Cardiac muscle cell (in vitro differentiated cells and primary cell): ENCODE measurements at places on chromosomes 5 and 9. TPM values are rescaled to one million over a fixed set of nuclear protein-coding genes. Genes with fewer than 3 reads are reported as not detected.

- no peak for DNase-seq
These were observed 4.2 kb downstream of the CCNI2 start for GRCh38 chr5:132751444-132751843.

DNA sequence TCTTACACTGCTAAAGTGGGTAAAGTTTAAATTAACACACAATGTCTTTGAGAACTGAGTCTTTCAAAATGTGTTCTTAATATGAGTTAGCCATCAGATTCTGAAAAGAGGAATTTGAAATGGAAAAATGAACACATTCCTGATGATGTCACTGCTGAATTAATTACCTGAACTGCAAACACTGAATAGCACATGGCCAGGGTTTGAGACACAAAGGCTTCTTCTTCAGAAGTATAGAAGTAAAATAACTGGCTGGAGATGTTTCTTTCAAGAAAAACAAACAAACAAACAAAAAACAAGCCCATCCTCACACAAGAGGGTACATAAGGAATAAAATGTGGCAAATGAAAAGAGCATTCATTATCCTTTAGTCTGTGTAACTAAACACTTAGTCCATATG lies 7.1 kb downstream of the GLIS3 start:
- DNase-seq, result no peak

GRCh38 chr9:107631788-107632187 lies 142.2 kb upstream of the KLF4 start:
- peak; percentile 26 for DNase-seq

DNA sequence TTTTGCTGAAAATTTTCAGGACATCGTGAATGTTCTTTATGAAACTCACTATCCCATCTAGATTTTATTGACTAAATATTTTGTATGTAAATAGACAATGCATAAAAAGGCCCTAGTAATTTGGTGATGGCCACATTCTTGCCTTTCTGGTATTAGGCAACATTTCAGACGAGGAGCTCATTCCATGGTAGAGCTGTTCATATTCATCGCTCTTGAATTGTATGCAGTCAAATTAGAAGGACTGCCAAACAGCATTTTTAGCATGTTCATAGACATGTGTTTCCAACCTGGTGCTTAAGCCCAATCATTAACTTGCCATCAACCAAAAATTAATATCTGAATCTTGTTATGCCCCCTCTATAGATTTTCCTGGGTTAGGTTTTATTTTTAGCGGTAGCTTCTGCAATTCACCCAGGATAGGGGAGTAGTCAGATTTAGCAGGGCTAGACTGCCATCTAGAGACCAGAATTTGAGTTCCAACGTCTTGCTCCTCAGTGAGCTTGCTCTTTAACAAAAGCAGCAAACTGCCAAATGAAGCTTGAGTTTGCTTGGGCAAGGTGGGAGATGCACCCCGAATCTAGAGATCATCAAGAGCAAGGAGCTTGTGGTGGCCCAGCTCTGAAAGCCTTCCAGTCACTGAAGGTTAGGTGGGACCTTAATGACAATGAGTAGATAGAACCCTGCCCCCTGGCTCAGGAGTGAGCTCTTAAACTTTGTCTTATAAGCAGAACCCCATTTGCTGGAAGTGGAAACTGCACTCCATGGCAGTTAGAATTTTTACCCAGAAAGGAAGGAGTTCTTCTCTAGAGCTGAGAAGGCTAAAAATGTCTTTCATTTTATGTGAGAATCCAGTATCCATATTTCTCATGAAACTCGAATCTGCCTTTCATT lies 456.2 kb downstream of the RASEF start:
- peak; percentile 81 for DNase-seq

- no peak for DNase-seq
These were observed 67.0 kb upstream of the ACTBL2 start for GRCh38 chr5:57549566-57549965.

The MEGF10 gene
- 8.2 and 8.8 TPM in 2 replicates for total RNA-seq

- no peak for DNase-seq
These were observed 105.6 kb downstream of the SUSD1 start for GRCh38 chr9:112069318-112070169.

The SLC9A3 gene
- total RNA-seq, result 11.3 and 15.3 TPM in 2 replicates

DNA sequence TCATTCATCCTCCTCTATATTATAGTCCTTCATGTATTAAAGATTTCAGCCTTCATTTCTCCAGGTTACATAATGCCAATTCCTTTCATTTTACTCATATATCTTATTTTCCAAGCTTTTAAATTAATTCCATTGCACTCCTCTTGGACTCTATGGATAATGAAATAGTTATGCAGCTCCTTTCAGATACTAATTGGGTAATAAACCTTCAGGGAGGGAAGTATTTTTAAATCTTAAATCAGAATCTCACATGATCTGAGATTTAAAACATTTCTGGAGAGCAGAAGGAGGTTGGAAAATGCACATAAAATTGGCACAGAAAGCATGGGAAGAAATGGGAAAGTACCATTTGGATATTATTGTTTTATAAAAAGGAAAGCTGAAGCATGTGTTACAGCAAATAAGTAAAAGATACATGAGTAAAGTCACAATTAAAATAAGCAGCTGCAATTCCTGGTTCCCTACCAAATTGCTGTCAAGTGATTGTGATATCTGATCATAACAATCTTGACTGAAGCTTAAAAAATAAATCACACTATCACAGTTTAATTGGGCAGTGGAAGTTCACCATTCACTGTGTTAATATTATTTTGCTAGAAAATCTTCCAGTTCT lies 257.9 kb upstream of the NREP start:
- DNase-seq, result no peak

The IRX4 gene
- total RNA-seq, result 284 and 308 TPM in 2 replicates

The LEAP2 gene
- total RNA-seq, result 1.2 and 3.1 TPM in 2 replicates

DNA sequence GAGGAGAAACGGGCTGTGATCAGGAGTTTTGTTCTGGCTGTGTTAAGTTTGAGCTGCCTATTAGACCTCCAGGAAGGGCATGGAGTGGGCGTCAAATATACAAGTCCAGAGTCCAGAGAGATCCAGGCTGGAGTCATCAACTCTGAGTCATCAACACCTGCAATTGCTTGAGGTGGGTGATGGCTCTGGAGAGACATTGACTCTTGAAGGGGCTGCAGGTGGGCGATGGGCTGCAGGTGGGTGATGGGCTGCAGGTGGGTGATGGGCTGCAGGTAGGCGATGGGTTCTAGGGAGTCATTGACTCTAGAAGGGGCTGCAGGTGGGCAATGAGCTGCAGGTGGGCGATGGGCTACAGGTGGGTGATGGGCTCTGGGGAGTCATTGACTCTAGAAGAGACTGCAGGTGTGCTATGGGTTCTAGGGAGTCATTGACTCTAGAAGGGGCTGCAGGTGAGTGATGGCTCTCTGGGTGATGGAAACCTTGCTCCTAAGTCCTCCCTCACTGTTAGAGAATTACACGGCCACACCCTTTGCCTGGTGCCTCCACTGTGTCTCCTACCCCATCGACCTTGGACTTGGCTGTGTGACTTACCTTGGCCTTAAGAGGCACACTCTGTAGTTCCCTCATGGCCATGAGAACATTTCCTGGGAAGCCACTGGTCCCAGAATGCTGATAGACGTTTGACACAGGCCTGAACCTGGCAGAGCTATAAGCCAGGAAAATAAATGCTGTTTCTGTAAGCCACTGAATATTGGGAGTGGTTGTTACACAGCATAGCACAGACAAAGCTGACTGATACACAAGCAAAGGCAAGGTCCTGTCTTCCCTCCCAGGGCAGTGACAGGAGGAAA lies 10.4 kb upstream of the FIBCD1 start:
- no peak for DNase-seq

The NPR2 gene
- total RNA-seq, result 12.5 and 12.6 TPM in 2 replicates

DNA sequence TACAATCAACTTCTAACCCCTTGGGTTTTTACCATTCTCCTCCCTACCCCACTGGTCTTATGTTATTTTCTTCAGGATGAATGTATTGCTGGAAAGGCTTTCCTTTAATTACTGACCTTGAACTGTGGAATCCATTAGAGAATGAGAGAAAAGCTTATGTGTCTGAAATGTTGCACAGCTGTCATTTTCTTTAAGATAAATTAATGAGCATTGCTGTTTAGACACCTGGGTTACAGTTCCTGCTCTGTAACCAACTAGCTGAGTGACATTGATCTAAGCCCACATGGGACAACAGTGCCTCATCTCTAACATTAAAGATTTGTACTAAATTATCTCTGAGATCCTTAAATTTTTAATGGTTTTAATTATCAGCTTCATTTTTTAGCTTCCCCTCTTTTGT lies 507.0 kb downstream of the TAF11L14 start:
- DNase-seq, result no peak

The EGFL7 gene
- total RNA-seq, result 64.1 and 82.9 TPM in 2 replicates

DNA sequence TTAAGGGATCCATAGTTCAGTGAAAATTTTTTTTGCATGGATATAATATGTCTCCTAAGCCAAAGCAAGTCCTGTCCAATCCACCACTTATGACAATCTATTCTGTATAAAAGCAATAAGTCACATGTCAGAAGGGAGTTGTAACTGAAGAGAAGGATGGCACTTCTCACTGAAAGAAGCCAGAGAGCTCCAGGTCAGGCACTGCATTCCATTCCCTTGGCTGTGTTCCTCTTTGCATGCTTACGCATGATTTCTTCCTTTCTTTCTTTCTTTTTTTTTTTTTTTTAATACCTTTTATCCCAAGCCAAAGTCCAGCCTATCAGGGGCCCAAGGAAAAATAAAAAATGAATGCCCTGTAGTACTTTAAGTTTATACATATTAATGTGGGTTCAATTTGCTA lies 39.8 kb downstream of the MAMDC2 start:
- no peak for DNase-seq

GRCh38 chr9:92969516-92970466 lies 22.5 kb downstream of the FGD3 start:
- DNase-seq, result no peak

- no peak for DNase-seq
These were observed 35.7 kb downstream of the NSD1 start for GRCh38 chr5:177169271-177169670.

GRCh38 chr5:77937015-77937908 lies 161.1 kb upstream of the TBCA start:
- no peak for DNase-seq

The GBGT1 gene
- total RNA-seq, result 5.6 and 11.9 TPM in 2 replicates

DNA sequence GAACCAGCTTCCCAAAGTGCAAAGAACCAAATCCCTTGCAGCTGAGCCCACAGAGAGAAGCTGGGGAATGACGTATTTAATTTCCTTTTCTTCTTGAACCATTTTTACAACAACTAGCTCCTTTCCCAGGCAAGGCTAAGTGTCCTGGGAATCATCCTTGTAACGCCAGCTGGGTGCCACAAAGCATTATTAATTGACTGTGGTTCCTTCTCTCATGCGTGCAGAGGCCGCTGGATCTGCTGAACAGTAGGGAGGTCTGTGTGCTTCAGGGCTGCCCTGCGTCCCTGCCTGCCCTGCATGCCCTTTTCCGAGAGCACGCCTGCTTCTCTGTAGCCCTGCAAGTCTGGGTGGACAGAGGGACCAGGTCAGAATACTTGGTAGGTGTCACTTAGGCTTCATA lies 124.1 kb upstream of the OTULINL start:
- no peak for DNase-seq

DNA sequence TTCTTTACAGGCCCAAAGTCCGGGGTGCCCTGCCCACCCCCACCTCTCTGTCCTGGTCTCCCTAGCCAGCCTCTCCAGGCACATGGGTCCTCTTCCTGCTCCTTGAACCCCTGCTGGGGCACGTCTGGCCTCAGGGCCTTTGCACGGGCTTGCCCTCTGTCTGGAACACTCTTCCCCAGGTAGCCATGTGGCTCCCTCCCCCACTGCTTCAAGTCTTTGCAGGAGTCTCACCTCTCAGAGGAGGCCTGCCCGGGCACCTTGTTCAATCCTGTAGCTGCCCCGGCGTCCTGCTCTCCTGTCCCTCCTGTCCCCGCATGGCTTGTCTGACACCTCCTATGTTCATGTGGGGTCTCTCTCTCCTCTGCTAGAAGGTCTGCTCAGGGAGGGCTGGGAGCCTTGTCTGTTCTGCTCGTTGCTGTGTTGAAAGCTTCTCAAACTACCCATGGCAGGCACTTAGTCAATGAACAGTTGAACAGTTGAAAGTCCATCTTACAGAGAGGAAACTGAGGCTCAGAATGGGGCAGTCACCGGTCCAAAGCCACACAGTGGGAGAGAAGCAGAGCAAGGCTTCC lies 241.4 kb downstream of the PBX3 start:
- no peak for DNase-seq

The LIX1 gene
- total RNA-seq, result 68.1 and 108 TPM in 2 replicates

DNA sequence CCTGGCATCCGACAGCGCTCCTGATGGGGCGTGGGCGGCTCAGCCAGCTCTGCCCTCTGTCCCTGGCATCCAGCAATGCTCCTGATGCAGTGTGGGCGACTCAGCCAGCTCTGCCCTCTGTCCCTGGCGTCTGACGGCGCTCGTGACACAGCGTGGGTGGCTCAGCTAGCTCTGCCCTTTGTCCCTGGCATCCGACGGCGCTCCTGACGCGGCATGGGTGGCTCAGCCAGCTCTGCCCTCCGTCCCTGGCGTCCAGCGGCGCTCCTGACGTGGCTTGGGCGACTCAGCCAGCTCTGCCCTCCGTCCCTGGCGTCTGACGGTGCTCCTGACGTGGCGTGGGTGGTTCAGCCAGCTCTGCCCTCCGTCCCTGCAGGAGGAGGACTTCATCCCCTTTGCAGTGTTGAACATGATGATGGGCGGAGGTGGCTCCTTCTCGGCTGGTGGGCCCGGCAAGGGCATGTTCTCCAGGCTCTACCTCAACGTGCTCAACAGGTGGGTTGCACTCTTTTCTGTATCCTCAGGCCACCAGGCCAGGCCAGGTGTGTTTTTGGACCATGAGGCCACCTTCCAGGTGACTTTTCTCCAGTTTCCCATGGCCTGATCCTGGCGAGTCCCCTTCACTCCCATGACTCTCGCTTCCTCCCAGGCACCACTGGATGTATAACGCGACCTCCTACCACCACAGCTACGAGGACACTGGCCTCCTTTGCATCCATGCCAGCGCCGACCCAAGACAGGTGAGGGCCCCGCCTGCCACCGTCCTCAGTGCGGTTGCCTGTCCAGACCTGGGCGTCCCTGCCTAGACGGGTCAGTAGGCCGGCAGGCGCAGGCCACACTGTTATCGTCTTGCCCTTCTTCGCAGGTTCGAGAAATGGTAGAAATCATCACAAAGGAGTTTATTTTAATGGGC lies 8.0 kb downstream of the PMPCA start:
- no peak for DNase-seq

GRCh38 chr5:1409381-1410110 lies 35.7 kb downstream of the SLC6A3 start:
- DNase-seq, result peak; percentile 18

GRCh38 chr5:95669540-95669939 lies 13.3 kb downstream of the SPATA9 start:
- DNase-seq, result peak; percentile 95
